ENCODE measurements at places on chromosomes 6 and 20.

- DNase-seq = no peak
Measured at GRCh38 chr6:168919470-168920179, 334.0 kb downstream of the THBS2 start.

- no peak for DNase-seq
Measured at GRCh38 chr6:80438772-80439171, 332.3 kb downstream of the BCKDHB start.

DNA sequence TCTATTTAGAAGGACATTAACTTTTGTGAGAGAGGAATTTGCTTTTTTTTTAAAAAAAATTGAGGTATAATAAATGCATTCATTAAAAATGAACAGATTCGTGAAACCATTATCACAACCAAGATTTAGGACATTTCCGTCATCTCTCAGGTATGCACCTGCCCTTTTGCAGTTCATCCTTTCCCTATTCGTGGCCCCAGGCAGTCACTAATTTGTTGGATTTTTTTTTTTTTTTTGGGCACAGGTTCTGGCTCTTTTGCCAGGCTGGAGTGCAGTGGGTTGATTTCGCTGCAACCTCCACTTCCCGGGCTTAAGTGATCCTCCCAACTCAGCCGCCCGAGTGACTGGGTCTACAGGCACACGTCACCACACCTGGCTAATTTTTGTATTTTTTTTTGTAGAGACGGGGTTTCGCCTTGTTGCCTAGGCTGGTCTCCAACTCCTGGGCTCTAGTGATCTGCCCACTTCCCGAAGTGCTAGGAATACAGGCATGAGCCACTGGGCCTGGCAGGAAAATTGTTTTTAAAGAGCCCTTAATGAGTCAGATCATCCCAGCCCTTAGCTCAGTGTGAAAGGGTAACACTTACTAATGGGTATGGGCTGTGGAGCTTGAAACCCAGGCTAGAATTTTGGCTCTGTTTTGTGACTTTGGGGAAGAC, 9.2 kb downstream of the PHF3 start:
- no peak for DNase-seq

GRCh38 chr20:47502271-47503239, 868 bp downstream of the NCOA3 start:
- DNase-seq = no peak

DNA sequence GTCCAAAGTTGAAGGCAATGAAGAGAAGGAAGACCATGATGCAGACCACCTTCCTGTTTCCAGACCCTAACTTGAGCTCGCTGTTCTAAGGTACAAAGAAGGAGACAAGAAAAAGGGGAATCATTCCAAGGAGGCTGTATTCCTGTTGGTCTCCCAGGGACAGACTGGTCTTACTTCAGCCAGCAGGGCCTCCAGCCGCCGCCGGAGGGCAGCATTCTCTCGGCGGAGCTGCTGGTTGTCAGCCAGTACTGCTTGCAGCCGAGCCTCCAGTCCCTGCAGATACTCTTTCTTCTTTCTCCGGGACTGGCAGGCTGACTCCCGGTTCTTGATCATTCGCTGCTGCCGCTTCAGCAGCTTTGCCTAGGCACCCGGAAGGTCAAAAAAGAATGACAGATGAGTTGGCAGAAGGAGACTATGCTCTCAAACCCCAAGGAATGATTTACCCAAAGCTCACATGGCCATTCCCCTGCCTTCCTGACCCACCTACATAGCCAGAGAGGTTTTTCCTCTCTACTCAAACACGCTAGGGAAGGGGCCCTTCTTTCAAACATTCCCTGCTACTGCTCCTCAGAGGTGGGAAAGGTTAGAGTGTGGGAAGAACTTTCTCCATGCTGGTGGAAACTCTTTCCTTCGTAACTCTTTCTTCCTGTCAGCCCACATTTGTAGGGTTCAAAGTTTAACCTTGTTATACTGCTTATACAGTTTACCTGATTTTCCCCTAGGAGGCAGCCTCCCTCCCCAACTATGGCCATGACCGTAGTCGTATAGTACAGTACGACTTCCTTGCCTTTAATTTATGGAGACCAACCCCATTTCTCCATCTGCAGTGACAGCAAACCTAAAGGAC, 9.0 kb downstream of the ATF6B start:
- peak; percentile 96 for DNase-seq

DNA sequence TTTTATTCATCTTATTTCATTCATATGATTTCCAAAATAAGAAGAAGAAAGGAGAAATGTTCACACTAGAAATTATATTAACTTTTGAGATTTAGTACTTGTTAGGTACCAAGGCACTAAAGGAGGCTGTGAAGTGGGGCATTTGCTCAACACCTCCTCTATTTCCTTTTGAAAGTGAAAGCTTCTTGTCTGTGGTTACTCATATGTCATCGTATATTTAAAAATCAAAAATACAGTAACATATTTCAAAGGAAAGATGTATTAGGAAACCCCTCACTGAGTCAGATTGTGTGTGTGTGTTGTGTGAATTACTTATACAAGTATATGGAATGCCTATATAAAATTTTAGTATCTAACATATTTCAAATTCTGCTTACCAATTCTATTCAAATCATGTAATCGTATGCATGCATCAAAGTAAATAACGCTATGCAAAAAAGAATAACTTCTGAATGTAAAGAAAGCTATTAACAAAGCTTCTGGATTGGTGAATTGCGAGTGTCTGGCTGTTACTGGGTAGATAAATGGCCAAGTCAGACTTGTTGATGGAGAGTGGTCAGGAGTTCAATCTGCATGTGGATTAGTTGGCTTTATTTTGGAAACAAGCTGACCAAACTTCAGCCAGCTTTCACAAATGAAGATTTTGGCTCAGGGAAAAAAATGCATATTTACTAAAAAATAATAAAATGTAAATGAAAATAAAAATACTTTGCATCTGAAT, 70.9 kb downstream of the PACRG start:
- no peak for DNase-seq

GRCh38 chr6:163698086-163698485, 283.6 kb downstream of the QKI start:
- no peak for DNase-seq

DNA sequence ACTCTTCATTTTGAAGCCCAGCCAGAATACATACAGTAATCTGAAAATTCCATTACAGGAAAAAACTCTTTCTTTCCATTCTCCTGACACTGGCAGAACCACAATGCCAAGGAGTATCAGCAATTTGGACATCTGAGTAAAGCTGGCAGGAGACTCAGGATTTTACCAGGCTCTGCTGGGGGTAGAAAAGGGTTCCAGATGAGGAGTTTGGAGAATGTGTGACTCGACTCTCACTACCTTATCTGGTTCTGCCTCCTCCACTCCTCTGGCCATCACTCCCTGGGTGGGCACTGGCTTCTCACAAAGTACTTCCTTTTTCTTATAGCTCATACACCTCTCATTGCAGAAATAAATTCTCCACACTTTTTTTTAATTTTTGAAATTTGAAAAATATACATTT, 10.6 kb upstream of the WFDC8 start:
- DNase-seq = no peak

- no peak for DNase-seq
Measured at GRCh38 chr6:109023356-109023925, 71.2 kb downstream of the SESN1 start.

DNA sequence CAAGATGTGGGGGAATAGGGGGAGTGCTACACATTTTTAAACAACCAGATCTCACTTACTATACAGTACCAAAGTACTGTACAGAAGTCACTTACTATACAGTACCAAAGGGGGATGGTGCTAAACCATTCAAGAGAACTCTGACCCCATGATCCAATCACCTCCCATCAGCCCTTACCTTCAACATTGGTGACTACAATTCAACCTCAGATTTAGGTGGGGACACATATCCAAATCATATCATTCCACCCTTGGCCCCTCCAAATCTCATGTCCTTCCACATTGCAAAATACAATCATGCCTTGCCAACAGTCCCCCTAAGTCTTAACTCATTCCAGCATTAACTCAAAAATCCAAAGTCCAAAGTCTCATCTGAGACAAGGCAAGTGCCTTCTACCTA, 49.9 kb upstream of the CD2AP start:
- DNase-seq = no peak

DNA sequence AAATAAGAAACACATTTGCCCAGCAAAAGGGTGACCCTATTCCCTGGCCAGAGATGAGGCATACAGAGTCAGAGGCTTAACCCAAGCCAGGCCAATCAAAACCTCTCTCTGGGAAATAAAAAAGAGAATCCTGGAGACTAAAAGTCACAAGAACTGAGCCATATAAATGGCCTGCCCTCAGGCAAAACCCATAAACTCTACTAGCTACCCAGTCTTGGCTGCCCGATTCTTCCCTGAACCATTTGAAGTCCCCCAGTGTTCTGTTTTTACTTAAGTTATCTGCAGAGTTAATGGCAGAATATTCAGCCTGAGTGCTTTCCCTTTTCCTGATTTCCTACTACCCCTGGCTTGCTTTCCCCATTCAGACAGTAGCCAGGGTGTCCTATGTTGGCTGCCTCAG, 13.9 kb downstream of the KCNK15 start:
- DNase-seq = no peak

- DNase-seq = no peak
Measured at GRCh38 chr6:82277686-82278085, 30.1 kb upstream of the IBTK start.

- DNase-seq = no peak
Measured at GRCh38 chr6:170265655-170266054, 25.2 kb downstream of the DLL1 start.

GRCh38 chr6:139354189-139354588, 20.3 kb downstream of the CITED2 start:
- no peak for DNase-seq

GRCh38 chr6:40398034-40398691, 189.0 kb downstream of the LRFN2 start:
- peak; percentile 15 for DNase-seq

- no peak for DNase-seq
Measured at GRCh38 chr6:20900389-20901160, 366.3 kb downstream of the CDKAL1 start.

GRCh38 chr6:7150381-7151064, 42.8 kb downstream of the RREB1 start:
- DNase-seq = no peak

DNA sequence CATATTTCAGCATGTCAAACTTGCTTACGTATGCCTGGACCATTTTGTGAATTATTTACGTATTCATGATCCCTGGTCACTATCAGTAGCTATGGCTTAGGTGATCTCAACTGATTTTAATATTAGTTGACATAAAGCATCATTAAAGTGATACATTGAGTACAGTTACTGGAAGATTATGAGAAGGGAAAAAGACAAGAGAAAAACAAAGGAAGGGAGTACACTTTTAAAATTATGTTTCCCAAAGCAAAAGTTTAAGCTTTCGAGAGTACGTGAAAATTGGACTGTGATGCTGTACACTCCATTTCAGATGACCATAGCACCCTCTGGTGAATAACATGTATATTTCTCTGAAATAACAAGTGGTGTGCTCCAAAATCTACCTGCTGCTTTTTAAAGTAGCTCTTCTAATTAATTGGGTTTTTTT, 215.0 kb upstream of the HSF2 start:
- no peak for DNase-seq

- DNase-seq = no peak
Measured at GRCh38 chr6:77461796-77462195, 1.5 kb downstream of the HTR1B start.

DNA sequence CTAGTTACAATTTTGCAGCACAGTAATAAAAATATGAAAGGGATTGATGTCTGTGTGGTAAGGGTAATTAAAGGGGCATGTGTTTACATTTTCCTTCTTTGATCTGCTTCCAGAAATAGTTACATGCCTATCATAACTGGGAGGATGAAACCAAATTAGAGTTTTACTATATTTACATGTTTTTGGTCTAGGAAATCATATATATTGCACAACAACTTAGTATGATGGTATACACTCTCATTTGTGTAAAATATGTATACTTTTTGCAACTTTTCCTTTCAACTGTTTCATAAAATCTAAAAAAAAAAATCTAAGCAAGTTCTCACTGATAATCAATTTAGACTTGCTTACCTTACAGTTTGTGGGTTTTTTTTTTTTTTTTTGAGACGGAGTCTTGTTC, 32.2 kb downstream of the DCBLD1 start:
- DNase-seq = no peak

GRCh38 chr20:56175884-56176283, 72.6 kb upstream of the MC3R start:
- no peak for DNase-seq

GRCh38 chr6:155120034-155120433, 124.9 kb downstream of the TIAM2 start:
- DNase-seq = no peak

GRCh38 chr6:53347250-53347920, 1.4 kb downstream of the ELOVL5 start:
- no peak for DNase-seq

GRCh38 chr6:33592595-33593413, 12.7 kb upstream of the BAK1 start:
- DNase-seq = no peak

- no peak for DNase-seq
Measured at GRCh38 chr20:38299963-38300362, 4.0 kb upstream of the BPI start.

DNA sequence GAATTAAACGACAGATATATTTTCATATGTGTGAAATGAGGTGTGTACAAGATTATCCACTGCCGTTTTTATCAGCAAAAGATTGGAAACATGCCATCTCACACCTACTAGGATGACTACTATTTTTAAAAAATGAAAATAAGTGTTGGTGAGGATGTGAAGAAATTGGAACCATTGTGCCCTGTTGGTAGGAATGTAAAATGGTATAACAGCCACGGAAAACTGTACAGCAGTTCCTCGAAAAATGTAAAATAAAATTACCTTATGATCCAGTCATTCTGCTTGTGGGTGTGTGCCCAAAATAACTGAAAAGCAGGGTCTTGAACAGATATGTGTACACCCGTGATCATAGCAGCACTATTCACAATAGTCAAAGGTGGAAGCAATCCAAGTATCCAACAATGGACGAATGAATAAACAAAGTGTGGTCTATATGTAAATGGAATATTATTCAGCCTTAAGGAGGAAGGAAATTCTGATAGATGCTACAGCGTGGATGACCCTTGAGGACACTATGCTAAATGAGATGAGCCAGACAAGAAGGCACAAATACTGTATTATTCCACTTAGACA, 27.0 kb upstream of the CCN5 start:
- no peak for DNase-seq
